T-helper 17 cell (primary cell): ENCODE measurements at places on chromosomes 3 and 15. TPM values are rescaled to one million over a fixed set of nuclear protein-coding genes. Genes with fewer than 3 reads are reported as not detected.

GRCh38 chr3:156918746-156919145, 92.6 kb downstream of the LEKR1 start:
- H3K4me3 ChIP-seq = no peak overlapping the region
- DNase-seq = no peak
- peaks cover 4% of the 10 kb centered on the region for H3K27me3 ChIP-seq

GRCh38 chr3:65170390-65171042, 482.7 kb upstream of the ADAMTS9 start:
- DNase-seq = no peak
- no peak overlapping the region for H3K4me3 ChIP-seq
- H3K36me3 ChIP-seq = no peaks in the 10 kb centered on the region

DNA sequence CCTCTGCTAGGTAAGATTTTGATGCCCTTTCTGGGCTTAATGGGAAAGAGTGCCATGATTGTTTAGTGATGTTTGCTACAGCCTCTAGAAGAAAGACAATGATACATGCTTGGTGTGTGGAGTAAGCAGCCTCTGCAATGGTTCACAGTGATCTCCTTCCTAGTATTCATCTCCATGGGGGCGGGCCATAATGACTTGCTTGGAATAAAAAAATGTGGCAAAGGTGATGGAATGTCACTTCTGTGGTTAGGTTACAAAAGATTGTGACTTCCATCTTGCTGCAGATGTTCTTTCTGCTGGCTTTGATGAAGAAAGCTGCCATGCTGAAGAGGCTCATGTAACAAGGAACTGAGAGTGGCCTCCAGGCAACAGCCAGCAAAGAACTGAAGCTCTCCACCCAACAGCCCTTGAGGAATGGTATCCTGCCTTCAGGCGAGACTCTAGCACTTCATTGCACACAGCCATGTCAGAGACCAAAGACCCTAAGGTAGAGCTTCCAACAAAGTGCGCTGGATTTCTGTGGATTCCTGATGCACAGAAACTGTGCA, 139.1 kb upstream of the LRIG1 start:
- DNase-seq = no peak
- peaks cover 4% of the 10 kb centered on the region for H3K27me3 ChIP-seq
- H3K4me3 ChIP-seq = no peak overlapping the region
- no peaks in the 10 kb centered on the region for H3K4me1 ChIP-seq

PLA2G4F gene
- not detected for total RNA-seq

FBXW12 gene
- not detected for total RNA-seq

NTRK3 gene
- not detected for total RNA-seq

GRCh38 chr3:183563536-183563874, 8.0 kb upstream of the KLHL6 start:
- H3K4me3 ChIP-seq = no peak overlapping the region
- H3K27ac ChIP-seq = no peak overlapping the region
- DNase-seq = no peak
- peaks cover 7% of the 10 kb centered on the region for H3K4me1 ChIP-seq

DNA sequence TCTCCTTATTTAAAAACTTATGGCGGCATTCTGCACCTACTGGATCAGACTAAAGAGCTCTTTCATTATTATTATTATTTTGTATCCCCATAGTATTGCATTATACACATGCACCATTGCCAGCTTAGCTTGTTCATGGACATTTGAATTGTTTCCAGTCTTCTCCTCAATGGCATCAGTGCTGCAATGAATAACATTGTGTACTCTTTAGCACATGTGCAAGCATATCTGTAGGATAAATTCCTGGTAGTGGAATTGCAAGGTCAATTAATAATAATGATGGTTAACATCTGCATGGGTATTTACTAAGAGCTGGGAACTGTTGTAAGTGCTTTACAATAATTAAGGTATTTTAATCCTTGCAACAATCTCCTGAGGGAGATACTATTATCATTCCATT, 52.0 kb downstream of the AMOTL2 start:
- no peak overlapping the region for H3K27ac ChIP-seq
- peaks cover 36% of the 10 kb centered on the region for H3K27me3 ChIP-seq
- no peak overlapping the region for H3K4me3 ChIP-seq
- DNase-seq = no peak
- H3K4me1 ChIP-seq = peaks cover 2% of the 10 kb centered on the region

DNA sequence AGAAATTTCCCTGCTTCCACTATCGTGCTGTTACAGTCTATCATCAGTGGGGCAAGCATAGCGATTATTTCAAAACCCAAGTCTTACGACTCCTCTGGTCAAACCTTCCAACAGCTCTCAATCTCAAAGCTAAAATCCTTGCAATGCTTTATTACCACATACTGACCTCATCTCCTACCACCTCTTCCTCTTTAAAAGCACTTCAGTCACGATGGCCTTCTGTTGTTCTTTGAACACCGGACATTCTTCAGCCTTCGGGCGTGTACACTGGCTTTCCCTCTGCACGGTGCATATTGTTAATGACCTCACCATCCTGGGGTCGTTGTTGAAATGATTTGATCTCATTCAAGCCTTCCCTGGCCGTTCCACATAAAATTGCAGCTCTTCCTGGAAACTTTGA, 31.1 kb downstream of the MAGEL2 start:
- H3K4me1 ChIP-seq = no peaks in the 10 kb centered on the region
- H3K27me3 ChIP-seq = no peaks in the 10 kb centered on the region
- H3K4me3 ChIP-seq = no peak overlapping the region
- no peak overlapping the region for H3K27ac ChIP-seq
